ENCODE measurements at places on chromosomes 11 and 22.

GRCh38 chr22:38033522-38034277, 23.5 kb upstream of the PICK1 start:
- DNase-seq, result no peak

DNA sequence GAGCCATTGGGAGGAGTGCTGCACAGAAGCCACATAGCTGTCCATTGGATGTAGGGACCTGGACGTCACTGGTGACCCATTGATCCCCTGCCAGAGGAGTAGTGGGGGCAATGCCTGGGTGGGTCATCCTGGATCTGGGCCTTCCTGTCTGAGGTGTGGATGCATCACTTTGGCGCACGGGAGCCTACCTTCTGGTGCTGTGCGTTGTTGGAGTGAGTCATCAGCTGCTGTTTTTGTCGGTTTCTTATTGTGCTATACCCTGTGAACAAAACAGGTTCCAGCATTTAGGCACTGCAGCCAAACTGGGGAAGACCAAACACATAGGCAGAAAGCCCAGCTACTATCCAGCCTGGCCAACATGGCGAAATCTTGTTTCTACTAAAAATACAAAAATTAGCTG, 3.2 kb downstream of the TAF6L start:
- DNase-seq, result no peak

- DNase-seq, result no peak
These were observed 13.7 kb downstream of the TMEM216 start for GRCh38 chr11:61406067-61406466.

- no peak for DNase-seq
These were observed 26.1 kb downstream of the SLC22A9 start for GRCh38 chr11:63395697-63396096.

DNA sequence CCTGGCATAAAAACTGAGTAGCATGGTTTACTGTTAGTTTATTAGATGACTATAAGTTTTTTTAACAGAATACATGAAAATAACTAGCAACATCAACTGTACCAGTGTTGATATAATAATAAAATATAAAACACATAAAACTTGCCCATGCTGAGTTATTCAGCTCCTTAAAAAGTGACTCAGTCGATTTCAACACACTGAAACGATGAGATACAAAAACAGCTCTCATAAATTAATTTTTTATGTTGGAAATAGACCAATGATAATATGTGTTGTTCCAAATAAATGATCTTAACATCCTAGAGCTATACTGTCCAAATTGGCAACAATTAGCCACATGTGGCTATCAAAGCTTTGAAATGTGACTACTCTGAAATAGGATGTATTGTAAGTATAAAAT, 15.9 kb downstream of the PDGFD start:
- no peak for DNase-seq

- DNase-seq, result no peak
These were observed 47.9 kb downstream of the KCNQ1OT1 start for GRCh38 chr11:2651826-2652271.

- DNase-seq, result no peak
These were observed 142.0 kb downstream of the METTL15 start for GRCh38 chr11:28250192-28250591.

- no peak for DNase-seq
These were observed 80.5 kb downstream of the TEAD1 start for GRCh38 chr11:12754582-12755234.

DNA sequence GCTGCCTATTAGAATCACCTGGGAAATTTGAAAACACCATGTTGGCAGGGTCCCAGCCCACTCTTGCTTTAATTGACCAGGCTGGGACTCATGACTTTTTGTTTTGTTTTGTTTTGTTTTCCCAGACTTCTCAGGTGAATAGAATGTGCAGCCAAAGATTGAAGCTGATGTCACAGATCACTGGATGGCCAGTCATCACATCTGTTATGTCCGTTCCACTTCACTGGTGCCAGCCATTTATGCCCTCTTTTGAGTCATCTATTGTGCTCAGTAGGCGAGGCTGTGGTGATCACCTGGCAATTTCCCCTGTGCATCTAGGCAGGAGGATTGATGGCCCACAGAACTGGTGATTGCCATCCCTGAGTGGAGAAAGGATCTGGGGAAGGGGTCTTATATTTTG, 297.3 kb downstream of the INSC start:
- DNase-seq, result no peak

DNA sequence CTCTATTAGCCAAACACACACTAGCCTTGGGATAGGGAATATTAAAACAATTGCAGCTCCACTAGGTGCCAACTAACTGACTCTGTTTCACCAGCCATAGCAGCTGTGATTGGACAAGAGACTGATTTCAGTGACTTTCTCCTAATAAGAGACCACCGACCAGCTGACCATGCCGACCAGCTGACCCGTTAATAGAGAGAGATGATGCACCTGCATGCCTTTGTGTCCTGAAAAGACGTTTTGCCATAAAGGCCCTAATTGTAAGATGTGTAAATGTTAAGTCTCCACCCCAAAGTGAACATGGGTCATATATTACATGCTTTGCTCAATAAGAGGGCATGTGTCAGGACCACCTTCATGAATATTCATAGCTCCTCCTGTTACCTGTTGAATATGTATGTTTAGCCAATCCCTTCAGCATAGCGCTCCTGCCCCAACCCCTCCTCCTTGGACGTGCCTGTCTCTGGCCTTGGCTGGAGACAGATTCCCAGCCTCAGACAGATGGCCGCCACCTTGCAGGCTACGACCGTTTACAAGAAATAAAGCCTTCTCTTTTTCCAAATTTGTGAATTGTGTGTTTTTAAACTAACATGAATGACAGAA, 1.3 kb upstream of the NADSYN1 start:
- no peak for DNase-seq

GRCh38 chr11:114053406-114053805, 6.1 kb upstream of the ZBTB16 start:
- DNase-seq, result no peak

DNA sequence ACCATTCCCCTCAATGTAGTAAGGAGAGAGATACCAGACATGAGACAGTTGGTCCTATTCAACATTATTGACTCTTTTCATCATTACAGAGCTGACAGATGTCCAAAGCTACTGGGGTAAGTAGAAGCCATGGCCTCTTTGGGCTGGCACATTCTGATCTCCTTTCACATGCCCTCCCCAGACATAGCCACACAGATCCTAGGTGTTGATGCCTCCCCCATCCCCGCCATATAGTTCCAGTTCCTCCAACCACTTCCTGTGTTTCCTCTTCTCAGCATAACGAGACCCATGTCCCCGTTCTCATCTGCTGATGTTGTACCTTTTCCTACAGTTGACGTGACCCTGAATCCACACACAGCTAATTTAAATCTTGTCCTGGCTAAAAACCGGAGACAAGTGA, 14.0 kb downstream of the TRIM6 start:
- no peak for DNase-seq

GRCh38 chr11:114953039-114953438, 274.7 kb downstream of the NXPE2 start:
- no peak for DNase-seq

DNA sequence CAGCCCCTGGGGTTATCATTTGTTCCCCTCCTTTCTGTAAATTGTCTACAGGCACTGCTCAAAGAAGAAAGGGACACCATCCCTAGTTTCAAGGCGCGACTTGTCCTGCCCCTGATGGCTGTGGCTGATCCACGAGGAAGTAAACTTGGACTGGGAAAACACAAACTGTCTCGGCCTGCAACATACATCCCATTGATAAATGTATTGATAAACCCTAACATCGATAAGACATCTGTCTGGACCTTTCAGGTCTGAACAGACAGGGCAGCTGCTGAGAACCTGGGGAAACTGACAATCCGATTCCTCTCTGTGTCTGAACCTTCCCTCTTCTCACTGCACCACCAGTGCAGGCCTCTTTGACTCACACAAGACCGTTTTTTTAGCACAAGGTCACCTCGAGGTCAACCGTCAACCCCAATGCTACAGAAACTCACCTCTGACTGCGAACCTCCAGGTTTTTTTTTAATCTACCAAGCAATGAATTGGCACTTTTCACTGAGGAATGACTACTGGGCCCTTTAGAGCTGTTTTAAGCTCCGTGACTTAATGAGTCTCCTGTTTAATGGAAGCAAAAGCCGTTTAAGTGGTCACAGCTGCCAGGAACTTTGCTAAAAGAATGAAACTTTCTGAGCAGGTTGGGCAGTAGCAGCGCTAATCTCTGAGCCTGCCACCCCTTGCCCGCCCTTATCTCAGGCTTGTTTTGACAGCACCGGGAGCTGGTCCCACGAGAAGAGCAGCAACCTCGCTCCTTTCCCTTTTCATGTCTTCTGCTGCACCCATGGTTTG, 203.8 kb upstream of the TMEM45B start:
- DNase-seq, result no peak
